Activated T-cell treated with anti-CD3 and anti-CD28 coated beads, Interleukin-2, amount 50 U/mL, for 1 hour (primary cell): ENCODE measurements at places on chromosomes 4 and X.

- DNase-seq, result no peak
Observed at GRCh38 chr4:153333874-153334273, 10.6 kb upstream of the MND1 start.

GRCh38 chr4:157221895-157222770 lies 1.6 kb downstream of the GRIA2 start:
- DNase-seq, result no peak

- no peak for DNase-seq
Observed at GRCh38 chrX:113743069-113743468, 840.8 kb upstream of the HTR2C start.

DNA sequence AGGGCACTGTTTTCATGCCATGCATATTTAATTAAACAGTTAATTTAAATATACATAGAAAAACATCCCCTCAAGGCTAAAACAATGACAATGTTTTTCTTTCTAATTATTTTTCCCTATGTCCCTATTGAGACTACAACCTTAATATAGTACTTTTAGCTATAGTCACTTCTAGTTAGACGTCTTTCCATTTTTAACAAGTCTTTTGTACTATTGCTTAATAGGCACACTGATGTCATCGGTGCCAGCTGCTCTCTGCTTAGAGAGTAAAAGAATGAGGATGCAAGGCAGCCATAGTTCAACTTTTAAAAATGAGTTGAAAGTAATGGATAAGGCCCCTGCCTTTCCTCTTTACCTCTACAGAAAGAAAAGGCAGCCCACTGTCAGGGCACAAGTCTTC lies 191.1 kb downstream of the KCTD8 start:
- DNase-seq, result no peak

DNA sequence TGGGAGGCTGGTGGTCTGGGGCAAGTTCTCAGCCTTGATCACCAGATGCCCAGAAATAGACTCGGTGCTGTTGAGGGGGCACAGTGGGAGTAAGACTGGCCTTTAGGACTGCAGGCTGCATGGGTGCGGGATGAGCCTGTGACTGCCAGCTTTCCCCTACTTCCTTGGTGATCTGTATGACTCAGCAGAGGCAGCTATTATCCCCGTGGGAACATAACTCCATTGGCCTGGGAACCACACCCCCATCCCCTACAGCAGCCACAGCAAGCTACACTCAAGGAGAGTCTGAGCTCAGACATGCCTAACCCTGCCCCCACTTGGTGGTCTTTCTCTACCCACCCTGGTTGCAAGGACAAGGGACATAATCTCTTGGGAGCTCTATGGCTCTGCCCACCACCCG lies 20.6 kb downstream of the CLIC2 start:
- no peak for DNase-seq

DNA sequence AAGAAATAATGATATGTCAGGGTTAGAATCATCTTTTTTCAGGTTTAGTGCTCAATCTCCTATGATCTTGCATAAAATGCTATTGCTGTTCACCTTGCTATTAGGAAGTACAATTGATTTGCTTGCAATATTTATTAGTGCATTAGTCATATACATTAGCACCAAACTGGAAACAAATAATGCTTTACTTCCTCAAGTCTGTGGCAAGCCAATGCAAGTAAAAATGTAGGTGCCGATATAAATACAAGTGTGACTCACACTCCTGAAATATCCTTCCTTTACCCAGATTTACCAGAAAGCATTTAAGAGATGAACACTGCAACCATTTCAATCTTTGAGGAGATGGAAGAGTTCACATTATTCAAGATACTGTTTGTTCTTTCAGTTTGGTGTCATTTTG lies 1487.7 kb upstream of the ADGRL3 start:
- DNase-seq, result no peak

- no peak for DNase-seq
Observed at GRCh38 chr4:155001251-155001650, 207.2 kb upstream of the NPY2R start.

DNA sequence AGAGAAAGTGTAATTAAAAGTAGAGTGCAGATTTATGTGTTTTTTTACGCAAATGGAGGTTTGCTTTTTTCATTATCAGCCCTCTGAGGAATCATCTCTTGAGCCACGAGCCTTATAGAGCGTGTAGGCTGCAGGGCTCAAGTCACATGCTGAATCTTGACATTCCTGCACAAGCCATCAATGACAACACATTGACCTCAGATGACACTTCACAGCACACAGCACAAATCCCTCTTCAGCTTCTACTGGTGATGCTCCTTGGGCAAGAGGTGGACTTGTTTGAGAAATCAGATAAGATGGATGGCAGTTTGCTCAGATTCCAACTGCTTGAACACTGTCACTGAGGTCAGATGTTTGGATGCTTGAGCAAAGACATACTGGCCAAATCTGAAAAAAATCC lies 250.6 kb downstream of the SNCA start:
- no peak for DNase-seq

DNA sequence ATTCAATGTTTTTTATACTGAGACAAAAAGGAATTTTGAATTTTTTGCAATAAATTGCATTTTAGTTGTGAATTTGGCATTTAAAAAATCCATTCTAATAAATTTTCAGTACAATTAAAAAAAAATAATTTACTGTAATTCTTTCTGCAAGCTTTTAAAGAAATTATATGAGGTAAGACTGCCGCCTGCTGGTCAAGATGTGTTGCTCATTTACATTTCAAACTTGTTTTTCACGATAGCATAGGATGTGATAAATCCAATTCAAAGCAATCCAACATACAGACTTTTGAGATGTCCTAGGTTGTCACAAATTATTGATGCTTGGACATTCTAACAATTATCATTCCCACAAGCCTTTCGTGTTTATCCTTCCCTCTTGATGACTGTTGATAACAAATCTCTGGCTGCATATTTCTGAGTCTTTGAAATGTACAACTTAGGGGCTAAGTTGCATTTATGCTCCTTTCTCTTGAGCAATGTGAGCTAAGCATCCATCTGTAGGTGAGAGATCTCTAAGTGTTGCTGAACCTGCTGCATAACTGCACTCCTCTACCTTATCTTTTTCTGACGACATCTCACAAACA lies 21.7 kb upstream of the MFAP3L start:
- peak; percentile 43 for DNase-seq

GRCh38 chr4:138392751-138393308 lies 150.7 kb upstream of the SLC7A11 start:
- DNase-seq, result no peak

DNA sequence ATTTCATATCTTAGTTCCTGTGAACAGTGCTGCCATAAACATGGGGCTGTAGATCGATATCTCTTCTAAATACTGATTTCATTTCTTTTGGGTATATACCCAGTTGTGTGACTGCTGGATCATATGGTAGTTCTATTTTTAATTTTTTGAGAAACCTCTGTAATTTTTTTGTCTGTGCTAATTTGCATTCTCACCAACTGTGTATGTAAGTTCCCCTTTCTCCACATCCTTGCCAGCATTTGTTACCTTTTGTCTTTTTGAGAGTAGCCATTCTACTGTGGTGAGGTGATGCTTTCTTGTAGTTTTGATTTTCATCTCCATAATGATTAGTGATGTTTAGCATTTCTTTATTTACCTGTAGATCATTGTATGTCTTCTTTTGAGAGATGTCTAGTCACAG lies 2086.5 kb upstream of the TENM3 start:
- DNase-seq, result no peak

- DNase-seq, result no peak
Observed at GRCh38 chrX:6292599-6292998, 63.9 kb upstream of the NLGN4X start.
